Pulmonary artery endothelial cell (primary cell): ENCODE measurements at places on chromosomes 3 and 15. TPM values are rescaled to one million over a fixed set of nuclear protein-coding genes. Genes with fewer than 3 reads are reported as not detected.

The DNASE1L3 gene
- 0.07 and 0.20 TPM in 2 replicates for total RNA-seq

The SYNPR gene
- not detected in 2 replicates for total RNA-seq

The KIF9 gene
- 10.0 and 11.7 TPM in 2 replicates for total RNA-seq

The AGBL1 gene
- not detected in 2 replicates for total RNA-seq

The ERICH6 gene
- total RNA-seq = not detected in 2 replicates

The CDC25A gene
- total RNA-seq = 15.8 and 27.2 TPM in 2 replicates

The PAQR9 gene
- not detected in 2 replicates for total RNA-seq

The PRTG gene
- total RNA-seq = 0.92 and 1.3 TPM in 2 replicates

The IMPG2 gene
- 0.33 and 0.78 TPM in 2 replicates for total RNA-seq

The HIGD1A gene
- total RNA-seq = 139 and 144 TPM in 2 replicates

The XCR1 gene
- not detected in 2 replicates for total RNA-seq

The COL6A5 gene
- total RNA-seq = not detected in 2 replicates

The FBXL22 gene
- total RNA-seq = 0.11 and 0.13 TPM in 2 replicates

The LRIG1 gene
- total RNA-seq = 111 and 126 TPM in 2 replicates

The AMIGO3 gene
- not detected in 2 replicates for total RNA-seq

The ANKRD63 gene
- total RNA-seq = 0.20 TPM in 1 of 2 replicates, not detected in the other

The GABRG3 gene
- not detected in 2 replicates for total RNA-seq

The CAMK1 gene
- total RNA-seq = 46.7 and 50.6 TPM in 2 replicates

The LIPC gene
- total RNA-seq = 0.04 and 0.13 TPM in 2 replicates

The CCDC13 gene
- total RNA-seq = 0.07 and 0.33 TPM in 2 replicates

The TLR9 gene
- 0.04 TPM in 1 of 2 replicates, not detected in the other for total RNA-seq

The KPNA1 gene
- total RNA-seq = 40.7 and 55.4 TPM in 2 replicates

The C3orf49 gene
- not detected in 2 replicates for total RNA-seq

The ARL13B gene
- 8.8 and 13.7 TPM in 2 replicates for total RNA-seq

The APBA2 gene
- total RNA-seq = 42.1 and 44.5 TPM in 2 replicates

The TSEN2 gene
- total RNA-seq = 14.8 and 18.5 TPM in 2 replicates

The FBXO40 gene
- under 0.01 TPM in 1 of 2 replicates, not detected in the other for total RNA-seq

The NME9 gene
- total RNA-seq = not detected in 2 replicates

The ZNF80 gene
- total RNA-seq = not detected in 2 replicates

The USP50 gene
- 0.13 TPM in 1 of 2 replicates, not detected in the other for total RNA-seq

The LRRC31 gene
- total RNA-seq = not detected in 2 replicates

The LYZL4 gene
- not detected in 2 replicates for total RNA-seq

The LMAN1L gene
- total RNA-seq = not detected in 2 replicates

The RHOA gene
- total RNA-seq = 557 and 659 TPM in 2 replicates

The NAA80 gene
- 2.6 and 3.6 TPM in 2 replicates for total RNA-seq

The SCAANT1 gene
- not detected in 2 replicates for total RNA-seq

The HYPK gene
- total RNA-seq = 7.6 and 10.3 TPM in 2 replicates

The CFAP161 gene
- total RNA-seq = 0.26 and 0.78 TPM in 2 replicates

The ZNF106 gene
- total RNA-seq = 57.2 and 78.2 TPM in 2 replicates

The A4GNT gene
- not detected in 2 replicates for total RNA-seq

The MME gene
- total RNA-seq = 15.1 and 16.5 TPM in 2 replicates

The CLSTN2 gene
- under 0.01 and 0.07 TPM in 2 replicates for total RNA-seq

The ZBED2 gene
- not detected in 2 replicates for total RNA-seq

The BDH1 gene
- total RNA-seq = 2.5 and 3.8 TPM in 2 replicates

The CGNL1 gene
- total RNA-seq = 43.8 and 50.1 TPM in 2 replicates
